ENCODE measurements at places on chromosomes 1 and 21. TPM values are rescaled to one million over a fixed set of nuclear protein-coding genes. Genes with fewer than 3 reads are reported as not detected.

The RIMKLA gene
- 10.4 TPM for total RNA-seq

The RNU1-4 gene
- total RNA-seq: 6,622 TPM

The CLCNKB gene
- total RNA-seq: 0.35 TPM

The KCNK2 gene
- 0.26 TPM for total RNA-seq

The CCDC181 gene
- 0.32 TPM for total RNA-seq

The FBXO42 gene
- 21.0 TPM for total RNA-seq

The C4BPB gene
- 6.6 TPM for total RNA-seq

The HSD3B1 gene
- total RNA-seq: not detected

The CFHR5 gene
- not detected for total RNA-seq

The TRNAU1AP gene
- total RNA-seq: 24.5 TPM

The EDARADD gene
- total RNA-seq: 0.78 TPM

The NUF2 gene
- 0.64 TPM for total RNA-seq

The DHRS3 gene
- 106 TPM for total RNA-seq

The HENMT1 gene
- total RNA-seq: 5.6 TPM

The PLEKHA6 gene
- 7.1 TPM for total RNA-seq

The RHD gene
- total RNA-seq: not detected

The CDA gene
- 8.8 TPM for total RNA-seq

The CD5L gene
- total RNA-seq: 0.93 TPM

The S1PR1 gene
- 134 TPM for total RNA-seq

The CLCA4 gene
- not detected for total RNA-seq

The ADAM30 gene
- total RNA-seq: not detected

The EPS8L3 gene
- total RNA-seq: not detected

The ANGPTL1 gene
- total RNA-seq: 9.3 TPM

The OLIG2 gene
- not detected for total RNA-seq

The LCE3E gene
- total RNA-seq: not detected

The POGZ gene
- total RNA-seq: 96.3 TPM

The AGO3 gene
- 34.1 TPM for total RNA-seq

The PRKAB2 gene
- total RNA-seq: 12.3 TPM

The ZBTB21 gene
- total RNA-seq: 17.8 TPM

The SV2A gene
- 1.7 TPM for total RNA-seq

The COL11A1 gene
- 1.7 TPM for total RNA-seq

The CCDC185 gene
- total RNA-seq: not detected

The CYP4A22 gene
- total RNA-seq: not detected

The S100A1 gene
- total RNA-seq: not detected

The OR2L8 gene
- not detected for total RNA-seq

The CD1E gene
- total RNA-seq: 3.8 TPM

The RAB3GAP2 gene
- 39.2 TPM for total RNA-seq

The LEMD1 gene
- total RNA-seq: 2.1 TPM

The GBP6 gene
- total RNA-seq: 0.12 TPM

The TMEM222 gene
- total RNA-seq: 36.7 TPM

The CLIC6 gene
- 12.3 TPM for total RNA-seq

The SH2D2A gene
- total RNA-seq: 3.8 TPM

The CDCA8 gene
- 0.78 TPM for total RNA-seq

The NR1I3 gene
- total RNA-seq: not detected

The ORC1 gene
- total RNA-seq: 0.43 TPM

The OTUD7B gene
- total RNA-seq: 35.3 TPM

The LCA5L gene
- 1.8 TPM for total RNA-seq

The PLA2G4A gene
- 10.7 TPM for total RNA-seq

The FCGR3B gene
- 18.9 TPM for total RNA-seq

The ENAH gene
- 67.4 TPM for total RNA-seq

The IGSF9 gene
- total RNA-seq: 2.2 TPM

All from upper lobe of right lung (tissue), 1 donor.